Activated T-helper 9 cell treated with anti-CD3 and anti-CD28 coated beads, Interleukin-2, amount 50 U/mL, for 16 hours (primary cell): ENCODE measurements at places on chromosomes 16 and 17.

DNA sequence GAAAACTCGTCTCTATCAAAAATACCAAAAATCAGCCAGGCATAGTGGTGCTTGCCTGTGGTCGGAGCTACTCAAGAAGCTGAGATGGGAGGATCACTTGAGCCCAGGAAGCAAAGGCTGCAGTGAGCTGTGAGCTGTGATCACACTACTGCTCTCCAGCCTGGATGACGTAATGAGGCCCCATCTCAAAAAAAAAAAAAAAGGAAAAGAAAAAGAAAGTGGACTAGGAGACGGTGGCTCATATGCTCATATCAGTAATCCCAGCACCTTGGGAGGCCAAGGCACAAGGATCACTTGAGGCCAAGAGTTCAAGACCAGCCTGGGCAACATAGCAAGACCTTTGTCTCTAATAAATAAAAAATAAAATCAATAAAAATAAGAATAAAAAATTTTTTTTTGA is 8.8 kb upstream of the SUMO2 start:
- DNase-seq: no peak

- peak; percentile 29 for DNase-seq
These were observed 4.6 kb downstream of the ZSCAN10 start for GRCh38 chr16:3094289-3095027.

GRCh38 chr17:57587193-57587969 is 157.7 kb downstream of the CCDC182 start:
- DNase-seq: no peak

DNA sequence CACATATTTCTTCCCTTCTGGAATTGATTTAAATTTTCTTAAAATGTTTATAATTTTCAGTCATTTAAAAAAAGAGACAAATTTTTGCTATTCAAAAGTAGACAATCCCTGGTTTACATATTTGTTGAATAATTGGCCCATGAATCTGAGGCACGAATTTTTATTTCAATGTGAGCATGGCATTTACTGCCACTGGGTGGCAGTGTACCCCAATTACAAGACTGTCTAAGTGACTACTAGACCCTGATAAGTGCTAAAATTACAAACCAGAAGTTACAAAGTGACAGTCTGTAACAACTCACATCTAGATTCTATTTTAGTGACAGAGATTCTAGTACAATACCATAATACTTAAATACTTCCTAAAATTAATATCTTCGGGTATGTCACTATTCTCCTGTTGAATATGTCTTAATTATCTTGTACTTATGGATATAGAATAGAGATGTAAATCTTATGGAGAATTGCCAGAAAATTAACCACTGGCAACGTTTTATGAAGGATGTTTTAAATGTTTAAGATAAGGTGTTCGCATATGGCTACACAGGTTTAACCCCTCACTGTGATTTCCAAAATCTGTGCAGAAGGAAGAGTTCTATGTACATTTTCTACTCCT is 235.8 kb downstream of the MAP2K4 start:
- DNase-seq: no peak

DNA sequence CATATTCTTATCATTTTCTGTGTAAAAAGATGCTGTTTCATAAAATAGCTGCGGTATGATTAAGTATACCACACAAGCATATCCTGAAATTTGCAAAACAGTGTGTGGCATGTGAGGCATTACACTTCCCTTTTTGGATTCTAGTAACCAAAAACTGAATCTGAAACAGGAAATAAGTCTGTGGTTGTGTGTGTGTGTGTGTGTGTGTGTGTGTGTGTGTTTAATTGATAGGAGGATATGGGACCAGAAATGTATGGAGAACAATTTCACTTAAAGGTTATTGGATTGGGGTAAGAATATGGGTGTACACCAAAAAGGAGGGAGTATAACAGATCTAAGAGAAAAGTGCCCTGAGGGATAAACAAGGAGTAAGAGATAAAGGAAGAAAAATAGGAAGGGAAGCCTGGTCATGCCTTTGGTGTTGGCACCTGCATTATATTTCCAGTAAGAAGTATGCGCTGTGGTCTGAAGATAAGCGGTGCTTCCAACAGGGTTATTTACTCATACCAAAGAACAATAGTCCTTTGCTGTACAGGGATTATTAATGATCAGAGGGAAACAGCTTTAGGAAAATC is 4.0 kb downstream of the LYRM1 start:
- no peak for DNase-seq

GRCh38 chr16:15434425-15435215 is at the start of gene BMERB1:
Gene BMERB1, plus strand, starts transcription at chr16:15434588. Its CDS starts 66 bp downstream, at chr16:15434654.
- DNase-seq: peak; percentile 4
